ENCODE measurements at places on chromosomes 13 and 19.

GRCh38 chr13:29963089-29963488 is 112.7 kb upstream of the UBL3 start:
- DNase-seq: no peak

DNA sequence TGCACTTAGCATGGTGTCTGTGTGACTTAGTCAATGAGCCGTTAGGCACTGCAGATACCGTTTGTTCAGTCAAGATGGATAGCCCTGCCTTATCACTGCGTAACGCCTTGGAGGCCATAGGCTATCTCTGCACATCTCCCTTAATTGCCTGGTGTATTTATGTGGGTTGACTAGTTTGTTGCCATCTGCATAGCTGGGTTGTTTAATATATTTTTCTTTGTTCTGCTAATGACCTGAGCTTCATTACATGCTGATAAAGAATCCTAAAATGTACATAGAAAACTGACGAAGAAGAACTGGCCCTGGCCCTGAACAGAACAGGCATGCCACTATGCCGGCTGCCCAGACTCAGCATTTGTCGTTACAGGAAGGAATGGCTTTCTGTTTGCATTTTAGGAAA is 297.8 kb downstream of the SHISA2 start:
- no peak for DNase-seq

- DNase-seq: no peak
Observed at GRCh38 chr19:45705115-45705514, 12.6 kb downstream of the QPCTL start.

DNA sequence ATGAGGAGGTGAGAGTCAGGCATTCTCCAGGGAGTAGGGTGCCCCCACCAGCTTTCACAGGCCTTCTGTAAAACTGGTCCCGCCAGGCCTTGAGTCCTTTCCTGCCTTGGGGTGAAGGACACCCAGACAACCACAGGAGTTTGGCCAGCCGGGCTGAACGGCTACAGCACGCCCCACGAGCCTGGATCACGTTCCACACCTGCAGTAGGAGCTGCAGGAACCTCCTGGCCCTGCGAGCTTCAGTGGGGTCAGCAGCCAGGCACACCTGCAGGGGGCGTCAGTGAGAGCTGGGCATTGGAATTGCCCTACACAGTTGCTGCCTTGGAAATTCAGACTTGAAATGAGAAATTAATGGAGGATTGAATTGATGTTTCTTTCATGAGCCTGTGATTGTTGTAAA is 45.7 kb downstream of the COL4A2 start:
- DNase-seq: peak; percentile 38

DNA sequence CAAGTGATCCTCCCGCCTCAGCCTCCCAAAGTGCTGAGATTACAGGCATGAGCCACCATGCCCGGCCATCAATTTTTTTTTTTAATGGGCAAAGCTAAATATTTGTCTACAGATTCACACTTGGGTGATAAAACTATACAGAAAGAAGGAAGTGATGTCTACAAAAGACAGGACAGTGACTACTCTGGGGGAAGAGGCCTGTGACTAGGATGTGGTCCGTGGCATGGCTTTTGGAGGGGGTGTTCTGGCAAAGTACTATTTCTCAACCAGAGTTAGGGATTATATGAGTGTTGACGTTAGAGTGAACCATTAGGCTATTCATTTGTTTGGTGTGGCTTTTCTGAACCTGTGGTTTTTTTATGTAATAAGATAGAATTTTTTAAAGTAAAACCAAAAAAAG is 42.7 kb downstream of the INSR start:
- no peak for DNase-seq

DNA sequence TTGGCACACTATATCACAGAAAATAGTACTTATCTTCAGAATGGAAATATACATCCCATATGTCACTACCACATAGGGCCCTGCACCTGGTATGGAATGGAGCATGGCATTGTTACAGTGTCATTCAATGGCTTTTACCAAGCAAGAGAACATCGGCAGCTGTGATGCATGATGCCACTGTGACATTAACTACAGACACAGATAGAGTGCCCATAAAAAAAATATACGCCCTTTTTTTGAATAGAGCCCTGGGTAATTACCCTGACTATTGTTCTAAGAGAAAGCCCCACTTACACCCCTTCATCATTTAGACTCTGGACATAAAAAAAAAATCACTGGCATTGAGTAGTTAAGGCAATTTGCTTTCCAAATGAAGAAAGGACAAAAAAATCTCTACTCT is 320.3 kb downstream of the DNAJC15 start:
- no peak for DNase-seq

DNA sequence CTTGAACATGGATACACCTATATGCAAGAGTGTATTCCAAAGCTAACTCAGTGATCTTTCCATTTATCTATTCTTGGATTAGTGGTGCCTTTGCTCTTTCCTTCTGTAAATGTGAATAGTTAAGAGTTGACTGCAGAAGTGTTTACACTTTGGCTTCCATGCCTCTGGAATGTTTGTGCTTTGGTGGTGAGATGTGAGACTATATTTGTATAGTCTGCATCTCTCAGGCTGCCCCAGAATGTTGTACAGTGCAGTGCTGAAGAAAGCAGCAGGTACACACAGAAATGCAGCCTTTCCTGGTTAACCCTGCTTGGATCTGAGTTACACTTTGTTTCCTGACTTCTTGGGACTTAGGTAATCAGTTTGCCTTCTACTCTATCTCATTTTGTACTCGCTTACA is 90.2 kb downstream of the DNAJC15 start:
- DNase-seq: no peak

DNA sequence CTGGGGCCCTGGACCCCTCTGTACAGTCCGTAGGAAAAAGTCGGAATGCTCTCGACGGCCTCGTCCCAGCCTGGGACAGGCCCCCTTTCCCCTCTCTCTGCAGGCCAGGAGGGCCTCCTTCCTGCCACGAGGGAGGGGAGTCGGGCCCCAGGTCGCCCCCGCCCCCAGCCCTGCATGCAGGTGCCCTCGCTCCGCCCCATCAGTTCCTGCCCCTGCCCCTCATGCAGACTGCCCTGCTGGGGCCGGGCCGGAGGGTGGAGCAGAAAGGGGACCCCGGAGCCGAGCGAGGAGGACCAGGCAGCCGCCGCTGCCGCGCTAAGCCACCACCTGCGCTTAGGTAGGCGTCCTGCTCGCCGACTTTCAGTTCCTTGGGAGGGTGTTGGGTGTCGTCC is 7.3 kb downstream of the LYL1 start:
- DNase-seq: no peak

DNA sequence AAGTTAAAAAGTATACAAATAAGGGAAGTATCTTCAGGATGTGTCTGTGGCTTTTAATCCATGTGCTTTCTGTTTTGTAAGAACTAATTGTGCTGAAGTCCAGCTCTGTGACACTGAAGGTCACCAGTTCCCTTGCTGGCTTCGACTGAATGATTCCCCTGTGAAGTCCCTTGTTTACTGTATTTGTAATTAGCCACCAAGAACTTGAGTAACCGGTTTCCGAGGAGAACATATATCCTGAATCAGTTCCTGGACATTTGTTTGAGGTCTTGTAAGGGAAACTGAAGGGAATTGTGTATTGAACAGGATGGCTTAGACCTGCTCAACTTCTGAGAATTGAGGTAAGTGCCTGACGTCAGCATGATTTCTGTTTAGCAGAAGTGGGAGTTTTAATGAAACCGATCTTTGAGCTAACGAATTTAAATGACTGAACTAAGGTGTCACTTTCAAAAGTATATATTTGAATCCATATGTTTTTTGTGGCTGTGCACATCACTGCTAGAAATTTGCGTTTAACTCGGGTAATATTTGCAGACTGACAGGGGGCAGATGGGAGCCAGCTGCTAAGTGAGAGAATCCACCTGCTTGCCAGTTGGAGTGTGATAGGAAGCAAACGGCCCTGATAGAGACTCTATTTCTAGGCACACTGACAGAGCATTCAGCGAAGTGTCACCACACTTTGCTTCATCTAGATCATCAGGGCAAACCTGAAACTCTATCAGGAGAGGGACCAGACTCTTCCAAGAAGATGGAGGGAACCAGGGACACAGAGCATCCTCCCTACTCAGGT is 530.0 kb downstream of the RFC3 start:
- no peak for DNase-seq

DNA sequence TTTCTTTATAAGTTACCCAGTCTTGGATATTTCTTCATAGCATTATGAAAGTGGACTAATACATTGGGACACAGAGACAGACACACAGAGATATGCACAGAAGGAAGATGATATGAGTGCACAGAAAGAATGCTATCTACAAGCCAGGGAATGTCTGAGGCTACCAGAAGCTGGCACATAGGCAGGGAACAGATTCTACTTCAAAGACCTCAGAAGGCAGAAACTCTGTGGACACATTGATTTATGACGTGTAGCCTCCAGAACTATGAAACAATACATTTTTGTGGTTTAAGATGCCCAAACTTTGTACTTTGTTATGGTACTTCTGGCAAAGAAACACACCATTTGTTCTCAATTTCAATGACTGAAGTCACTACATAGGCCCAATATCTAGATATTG is 556.7 kb downstream of the PCDH9 start:
- DNase-seq: no peak

GRCh38 chr13:97019236-97019635 is 25.0 kb upstream of the OXGR1 start:
- no peak for DNase-seq

DNA sequence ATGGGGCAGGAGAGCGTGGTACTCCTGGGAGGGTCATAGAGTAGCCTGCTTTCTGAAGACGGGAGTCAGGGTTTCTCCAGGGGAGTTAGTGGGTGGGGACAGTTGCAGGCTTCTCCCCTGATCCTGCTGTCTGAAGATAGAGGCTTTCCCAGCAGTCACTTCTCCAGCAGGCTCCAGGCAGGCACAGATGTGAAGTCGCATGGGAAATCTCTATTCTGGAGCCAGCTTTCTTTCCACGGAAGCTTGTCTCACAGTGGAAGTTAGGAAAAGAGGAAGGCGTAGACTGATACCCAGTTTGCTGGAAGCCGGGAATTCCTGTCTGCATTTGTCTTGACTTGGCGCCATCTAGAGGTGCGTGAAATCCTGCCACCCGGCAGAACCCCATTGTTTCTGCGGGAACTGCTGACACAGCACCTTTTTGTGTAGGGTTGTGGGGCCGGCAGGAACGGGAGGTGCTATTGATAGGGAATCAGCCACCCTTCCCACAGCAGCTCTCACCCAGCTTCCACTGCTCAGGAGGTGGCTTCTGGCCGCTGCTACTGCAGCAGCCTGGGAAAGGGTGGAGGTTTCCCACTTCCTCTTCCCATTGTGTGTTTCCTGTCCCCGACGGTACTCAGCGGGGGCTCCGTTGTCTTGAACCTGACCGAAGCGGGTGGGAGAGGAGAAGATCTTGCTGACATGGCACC is 28.5 kb upstream of the NPAS1 start:
- peak; percentile 83 for DNase-seq

GRCh38 chr13:60397704-60398378 is 821 bp downstream of the TDRD3 start:
- DNase-seq: peak; percentile 87

- DNase-seq: no peak
Observed at GRCh38 chr19:35719402-35720162, 1.8 kb downstream of the KMT2B start.

- peak; percentile 49 for DNase-seq
Observed at GRCh38 chr13:110199046-110199831, 107.7 kb downstream of the COL4A1 start.

GRCh38 chr13:30443957-30444404 is 21.7 kb downstream of the UBE2L5 start:
- DNase-seq: no peak

GRCh38 chr19:48396824-48397176 is 3.3 kb downstream of the GRIN2D start:
- DNase-seq: no peak

- no peak for DNase-seq
Observed at GRCh38 chr19:6890401-6890913, 3.1 kb downstream of the ADGRE1 start.

- no peak for DNase-seq
Observed at GRCh38 chr19:19466201-19466600, 49.1 kb downstream of the TSSK6 start.

Measured in left forelimb (tissue), 1 donor.